ENCODE measurements at places on chromosomes 6 and 20.

- DNase-seq = no peak
These were observed 21.3 kb upstream of the TMEM14A start for GRCh38 chr6:52649536-52650160.

DNA sequence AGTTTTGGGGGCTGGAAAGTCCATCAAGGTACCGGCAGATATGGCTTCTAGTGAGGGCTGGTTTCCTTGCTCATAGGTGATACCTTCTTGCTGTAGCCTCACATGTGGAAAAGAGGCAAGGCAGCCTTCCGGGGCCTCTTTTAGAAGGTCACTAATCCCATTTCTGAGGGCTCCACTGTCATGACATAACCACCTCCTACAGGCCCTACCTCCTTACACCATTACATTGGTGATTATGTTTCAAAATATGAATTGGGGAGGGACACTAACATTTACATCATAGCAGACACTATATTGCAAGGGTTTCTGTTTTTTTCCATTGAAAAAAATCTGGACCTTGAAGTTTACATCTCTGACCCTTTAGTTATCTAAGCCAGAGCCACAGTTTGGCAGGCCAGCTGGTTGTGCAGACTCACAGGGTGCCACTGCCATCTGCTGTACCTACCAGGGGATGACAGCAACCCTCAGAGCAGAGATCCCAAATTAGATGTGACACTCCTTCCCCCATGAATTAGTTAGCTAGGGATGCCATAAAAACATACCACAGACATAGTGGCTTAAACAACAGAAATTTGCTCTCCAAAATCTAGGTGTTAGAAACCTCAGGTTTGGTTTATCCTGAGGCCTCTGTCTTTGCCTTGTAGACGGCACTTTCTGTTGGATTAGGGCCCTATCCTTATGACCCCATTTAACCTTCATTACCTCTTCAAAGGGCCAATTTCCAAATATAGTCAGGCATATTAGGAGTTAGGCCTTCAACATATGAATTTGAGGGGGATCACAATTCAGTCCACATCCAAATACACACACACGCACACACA, 166.4 kb upstream of the RNF217 start:
- DNase-seq = peak; percentile 13

DNA sequence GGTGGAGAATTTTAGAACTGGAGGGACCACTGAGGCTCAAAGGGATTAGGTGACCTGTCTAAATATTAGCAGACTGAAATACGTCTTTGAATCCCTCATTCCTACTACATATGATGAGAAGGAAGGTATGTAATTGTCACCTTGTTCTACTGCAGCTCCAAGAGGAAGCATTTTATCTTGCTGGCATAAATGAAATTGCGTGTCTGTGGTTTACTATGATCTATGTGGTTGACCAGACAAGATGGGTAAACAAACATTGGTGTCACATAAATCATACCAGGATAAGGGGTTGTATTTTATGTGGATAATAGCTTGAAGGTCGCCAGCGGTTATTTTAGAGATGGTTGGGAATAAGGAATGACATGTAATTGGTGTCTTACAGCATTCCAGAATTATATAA, 78.2 kb downstream of the LAMA4 start:
- peak; percentile 88 for DNase-seq

DNA sequence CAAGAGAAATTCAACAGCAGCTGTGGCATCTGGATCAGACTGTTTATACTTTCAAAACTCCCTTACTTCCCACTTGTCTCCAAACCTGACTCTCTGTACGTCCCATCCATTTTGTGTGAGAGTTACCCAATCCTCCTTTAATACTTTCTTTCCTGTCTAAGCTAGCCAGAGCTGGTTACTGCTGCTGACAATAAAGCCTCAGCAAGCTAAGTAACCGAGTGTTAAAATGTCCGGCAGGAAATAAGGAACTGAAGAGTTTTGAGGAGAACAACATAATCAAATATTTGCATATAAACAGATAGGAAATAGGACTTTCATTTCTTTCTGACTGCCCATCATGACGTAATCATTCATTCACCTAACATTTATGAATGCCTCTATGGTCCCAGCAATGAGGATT, 11.6 kb downstream of the TMEM30A start:
- DNase-seq = no peak

DNA sequence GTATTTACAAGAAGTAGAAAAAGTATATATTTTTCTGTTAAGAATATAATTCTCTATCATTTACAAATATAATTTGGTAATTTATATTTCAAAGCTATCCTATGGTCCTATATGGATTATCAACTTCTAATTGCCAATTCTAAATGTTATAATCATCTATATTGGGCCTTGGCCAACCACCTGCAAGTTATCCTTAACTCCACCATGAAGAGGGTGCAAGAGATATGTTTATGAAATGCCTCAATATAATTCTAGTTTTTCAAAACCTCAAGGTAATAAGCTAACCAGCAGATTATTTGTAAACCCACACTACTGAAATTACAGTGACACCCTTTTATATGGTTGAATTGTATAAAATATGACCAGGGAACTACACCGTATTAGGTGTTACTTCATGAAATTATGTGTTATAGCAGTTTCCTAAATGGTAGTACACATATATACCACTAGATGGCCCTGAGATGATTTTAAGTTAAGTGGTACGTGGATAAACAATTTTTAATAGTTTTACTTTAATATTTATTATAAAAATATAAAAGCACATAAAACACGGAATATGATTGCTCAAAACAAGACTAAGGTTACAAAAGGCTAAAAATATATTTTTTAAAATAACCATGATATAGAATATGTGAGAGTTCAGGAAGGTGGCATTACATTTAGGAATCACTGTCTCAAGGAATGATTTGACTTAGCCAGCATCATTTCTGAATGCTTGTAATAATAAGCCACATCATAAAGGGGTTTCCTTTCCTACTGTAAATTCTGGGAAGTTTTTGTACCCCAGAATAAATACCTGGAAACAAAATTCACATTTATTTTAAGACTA, 9.8 kb upstream of the PNISR start:
- DNase-seq = no peak

GRCh38 chr6:28940294-28940857, 16.6 kb upstream of the TRIM27 start:
- DNase-seq = peak; percentile 59

DNA sequence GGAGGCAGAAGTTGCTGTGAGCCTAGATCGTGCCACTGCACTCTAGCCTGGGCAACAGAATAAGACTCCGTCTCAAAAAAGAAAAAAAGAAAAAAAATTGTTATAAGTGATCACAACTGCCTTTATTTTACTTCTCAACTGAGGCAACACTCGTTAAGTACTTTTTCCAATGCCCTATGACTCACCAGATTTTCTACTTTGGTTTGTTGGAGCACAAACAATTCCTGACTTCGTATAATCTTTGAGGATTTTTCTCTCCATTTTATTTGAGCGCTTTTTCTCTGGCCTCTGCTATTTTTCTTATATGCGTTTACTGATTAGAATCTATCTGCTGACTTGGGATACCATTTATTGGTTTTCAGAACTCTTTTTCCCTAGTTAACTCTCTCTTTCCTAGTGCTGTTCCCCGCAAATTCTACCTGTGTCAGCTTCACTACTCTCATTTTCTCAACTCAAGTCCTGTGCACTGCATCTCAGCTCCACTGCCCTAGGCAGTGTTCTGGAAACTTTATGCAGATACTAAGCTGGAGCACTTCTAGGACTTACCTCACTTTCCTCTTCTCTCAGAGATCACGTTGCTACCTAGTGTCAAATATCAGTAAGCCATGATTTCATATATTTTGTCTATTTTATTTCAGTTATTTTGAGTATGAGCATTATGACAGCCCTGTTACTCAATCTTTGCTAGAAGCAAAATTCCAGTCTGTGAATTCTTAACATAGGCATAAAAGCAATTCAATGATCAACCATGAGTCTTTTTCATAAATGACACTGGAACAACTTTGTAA, 1120.1 kb upstream of the CITED2 start:
- no peak for DNase-seq

- no peak for DNase-seq
These were observed 103.3 kb downstream of the YTHDF1 start for GRCh38 chr20:63112491-63113219.

DNA sequence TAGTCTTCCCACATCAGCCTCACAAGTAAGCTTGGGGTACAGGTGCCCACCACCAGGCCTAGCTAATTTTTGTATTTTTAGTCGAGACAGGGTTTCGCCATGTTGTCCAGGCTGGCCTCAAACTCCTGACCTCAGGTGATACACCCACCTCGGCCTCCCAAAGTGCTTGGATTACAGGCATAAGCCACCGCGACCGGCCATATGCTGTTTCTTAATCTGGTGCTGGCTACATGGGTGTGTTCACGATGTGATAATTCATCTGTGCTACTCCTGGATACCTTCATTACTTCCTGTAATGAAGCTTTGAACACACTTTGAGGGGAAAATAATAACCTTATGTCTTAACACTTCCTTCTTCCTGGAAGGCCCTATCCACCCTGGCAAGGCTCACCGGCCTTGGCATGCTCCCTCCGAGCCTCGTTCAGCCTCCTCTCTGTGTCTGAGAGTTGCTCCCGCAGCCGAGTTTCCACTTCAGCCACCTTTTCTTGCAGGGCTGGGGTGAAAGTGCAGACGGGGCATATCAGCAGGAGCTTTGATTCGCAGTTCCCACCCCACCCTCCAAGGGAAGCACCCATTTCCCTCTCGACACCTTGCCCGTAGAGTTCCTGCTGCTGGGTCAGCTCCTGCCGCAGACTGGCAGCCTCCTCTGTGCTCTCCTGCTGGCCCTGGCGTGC, 5.6 kb upstream of the PSORS1C2 start:
- no peak for DNase-seq

- DNase-seq = no peak
These were observed 19.5 kb downstream of the LYRM4 start for GRCh38 chr6:5241252-5241651.

- no peak for DNase-seq
These were observed 1.8 kb upstream of the TGM3 start for GRCh38 chr20:2293971-2294370.

DNA sequence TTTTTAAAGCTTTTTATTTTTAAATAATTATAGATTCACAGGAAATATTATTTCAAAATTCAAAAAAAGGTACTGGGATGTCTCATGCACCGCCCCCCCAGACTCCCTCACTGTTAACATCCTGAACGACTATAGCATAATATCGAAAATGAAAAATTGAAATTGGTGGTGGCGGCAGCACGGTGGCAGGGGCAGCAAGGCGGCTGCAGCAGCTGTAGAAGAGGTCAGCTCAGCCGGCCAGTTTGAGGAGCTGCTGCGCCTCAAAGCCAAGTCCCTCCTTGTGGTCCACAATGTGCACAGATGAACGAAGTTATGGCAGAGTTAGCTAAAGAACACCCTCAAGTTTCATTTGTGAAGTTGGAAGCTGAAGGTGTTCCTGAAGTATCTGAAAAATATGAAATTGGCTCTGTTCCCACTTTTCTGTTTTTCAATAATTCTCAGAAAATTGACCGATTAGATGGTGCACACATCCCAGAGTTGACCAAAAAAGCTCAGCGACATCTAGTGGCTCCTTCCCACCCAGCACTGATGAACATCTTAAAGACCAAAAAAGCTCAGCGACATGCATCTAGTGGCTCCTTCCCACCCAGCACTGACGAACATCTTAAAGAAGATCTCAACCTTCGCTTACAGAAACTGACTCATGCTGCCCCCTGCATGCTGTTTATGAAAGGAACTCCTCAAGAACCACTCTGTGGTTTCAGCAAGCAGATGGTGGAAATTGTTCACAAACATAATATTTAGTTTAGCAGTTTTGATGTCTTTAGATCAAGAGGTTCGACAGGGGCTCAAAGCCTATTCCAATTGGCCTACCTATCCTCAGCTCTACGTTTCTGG, 100.8 kb downstream of the FAM217A start:
- peak; percentile 3 for DNase-seq

DNA sequence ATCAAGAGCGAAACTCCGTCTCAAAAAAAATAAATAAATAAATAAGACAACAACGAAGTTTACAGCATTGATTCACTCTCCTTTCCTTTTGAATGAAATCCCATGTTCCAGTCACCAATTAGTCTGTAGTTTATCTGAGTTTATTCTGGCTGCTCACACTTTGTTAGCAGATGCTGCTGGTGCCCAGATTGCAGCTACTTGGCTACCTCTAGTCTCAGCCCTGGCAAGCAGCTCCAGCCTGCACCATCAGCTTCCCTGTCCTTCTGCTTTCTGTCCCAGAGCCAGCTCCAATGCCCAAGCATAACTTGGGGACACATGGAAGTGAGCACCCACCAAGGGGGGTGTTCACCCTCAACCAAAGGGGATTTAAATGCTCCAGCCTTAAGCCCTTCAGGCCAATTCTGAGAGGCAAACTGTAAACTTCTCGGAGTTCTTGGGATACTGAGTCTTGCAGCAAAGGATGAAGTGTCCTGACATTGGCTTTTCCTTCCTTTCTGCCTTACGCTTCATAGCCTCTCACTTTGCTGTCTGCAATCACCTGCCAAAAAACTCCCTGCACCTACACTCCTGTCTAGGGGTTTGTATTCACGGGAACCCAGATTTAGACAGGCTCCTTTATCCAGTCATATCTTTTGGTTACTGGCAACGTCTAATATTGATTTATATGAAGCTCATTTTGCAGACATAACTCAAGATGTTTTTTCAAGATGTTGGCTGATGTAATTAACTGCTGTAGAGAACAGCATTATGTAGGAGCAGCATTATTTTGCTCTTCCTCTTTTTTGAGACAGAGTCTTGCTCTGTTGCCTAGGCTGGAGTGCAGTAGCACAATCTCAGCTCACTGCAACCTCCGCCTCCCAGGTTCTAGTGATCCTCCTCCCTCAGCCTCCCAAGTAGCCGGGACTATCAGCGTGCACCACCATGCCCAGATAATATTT, 9.8 kb upstream of the TASP1 start:
- no peak for DNase-seq

DNA sequence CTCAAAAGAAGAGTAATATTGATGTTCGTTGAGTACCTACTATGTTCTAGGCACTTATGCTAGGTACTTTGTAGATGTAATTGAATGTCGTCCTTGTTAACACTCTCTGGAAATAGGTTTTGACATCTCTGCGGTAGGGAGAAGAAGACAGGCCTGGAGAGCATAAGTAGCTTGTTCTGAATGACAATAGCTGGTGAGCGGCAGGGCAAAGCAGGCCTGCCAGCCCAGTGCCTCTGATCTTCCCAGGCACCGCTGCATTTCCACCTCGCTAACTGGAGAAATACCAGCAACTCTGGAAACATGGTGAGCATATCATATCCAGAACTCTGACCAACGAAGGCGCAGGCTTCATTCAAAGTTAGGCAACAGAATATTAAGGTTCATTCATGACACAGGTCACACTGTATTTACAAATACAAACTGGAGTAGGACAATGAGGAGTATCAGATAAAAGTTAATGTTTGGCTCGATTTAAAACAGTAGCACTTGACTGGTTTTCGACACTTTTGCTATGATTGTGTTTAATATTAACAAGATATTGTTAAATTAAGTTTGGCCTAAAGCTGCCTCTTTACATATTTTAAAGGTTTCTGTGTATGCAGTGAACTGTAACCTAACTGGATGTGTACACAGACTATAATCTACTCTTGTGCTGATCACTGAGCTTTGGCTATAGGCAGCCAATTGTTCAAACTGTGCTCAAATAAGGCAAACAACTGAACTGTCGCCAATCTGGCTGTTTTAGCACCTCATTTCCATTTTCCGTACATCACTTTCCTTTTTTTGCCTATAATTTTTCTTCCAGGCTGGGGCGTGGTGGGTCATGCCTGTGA, 54.1 kb downstream of the PPP1R3G start:
- DNase-seq = no peak

GRCh38 chr6:108751282-108751681, 96.9 kb upstream of the ARMC2 start:
- DNase-seq = no peak

All from SW480 (cell line).